Heart right ventricle (tissue), 16 donors: ENCODE measurements at places on chromosomes 16 and 17. TPM values are rescaled to one million over a fixed set of nuclear protein-coding genes. Genes with fewer than 3 reads are reported as not detected.

The CES1 gene
- total RNA-seq, result 23.3 TPM

GRCh38 chr17:28704219-28704858 lies 7.3 kb downstream of the PROCA1 start:
- H3K27ac ChIP-seq, result no peak overlapping the region
- H3K4me3 ChIP-seq, result no peak overlapping the region

GRCh38 chr16:81136390-81137335 lies 40.5 kb upstream of the GCSH start:
- no peaks in the 10 kb centered on the region for H3K4me1 ChIP-seq
- no peak overlapping the region for H3K27ac ChIP-seq
- DNase-seq, result no peak
- H3K27me3 ChIP-seq, result no peaks in the 10 kb centered on the region
- H3K36me3 ChIP-seq, result peaks cover 5% of the 10 kb centered on the region
- no peak overlapping the region for H3K4me3 ChIP-seq

- no peak for DNase-seq
- no peak overlapping the region for H3K4me3 ChIP-seq
- no peaks in the 10 kb centered on the region for H3K36me3 ChIP-seq
- H3K4me1 ChIP-seq, result peaks cover 44% of the 10 kb centered on the region
- no peaks in the 10 kb centered on the region for H3K27me3 ChIP-seq
- H3K27ac ChIP-seq, result no peak overlapping the region
These were observed 28.3 kb upstream of the CDC42EP4 start for GRCh38 chr17:73340093-73340596.

DNA sequence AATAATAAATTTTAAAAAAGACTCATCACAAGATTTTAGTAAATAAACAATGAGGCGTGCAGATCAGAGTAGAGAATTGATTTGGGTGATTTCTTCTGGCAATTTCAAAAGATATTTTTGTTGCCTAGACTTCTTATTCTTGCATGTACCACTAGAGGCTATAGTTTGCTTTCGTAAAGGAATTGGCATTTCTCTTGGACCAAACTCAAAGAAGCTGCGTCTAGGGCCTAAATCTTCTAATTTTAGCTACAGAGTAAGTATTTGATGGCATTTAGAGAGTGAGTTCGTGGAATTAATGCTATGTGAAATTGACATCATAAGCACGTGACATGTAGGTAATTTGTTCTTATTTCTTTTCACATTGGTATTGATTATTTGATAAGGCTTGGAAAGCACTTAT lies 24.4 kb upstream of the ABCC11 start:
- H3K4me1 ChIP-seq, result no peaks in the 10 kb centered on the region
- no peaks in the 10 kb centered on the region for H3K27me3 ChIP-seq
